ENCODE measurements at places on chromosomes 13 and 19.

- no peak for DNase-seq
Observed at GRCh38 chr19:776549-776948, 20.7 kb upstream of the PTBP1 start.

DNA sequence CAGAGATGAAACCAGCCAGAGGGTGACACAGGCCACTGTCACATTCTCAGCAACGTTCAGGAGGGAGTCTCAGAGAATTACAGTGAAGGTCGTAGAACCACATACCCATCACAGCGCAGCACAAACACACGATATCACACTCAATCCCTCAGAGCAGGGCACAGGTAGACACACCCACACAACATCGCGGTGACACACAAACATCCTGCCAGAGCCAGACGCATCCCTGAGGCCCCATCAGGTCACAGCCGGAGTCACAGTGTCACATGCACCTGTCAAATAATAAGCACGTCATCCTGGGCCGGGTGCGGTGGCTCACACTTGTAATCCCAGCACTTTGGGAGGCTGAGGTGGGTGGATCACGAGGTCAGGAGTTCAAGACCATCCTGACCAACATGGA is 17.5 kb downstream of the ELAVL3 start:
- no peak for DNase-seq

DNA sequence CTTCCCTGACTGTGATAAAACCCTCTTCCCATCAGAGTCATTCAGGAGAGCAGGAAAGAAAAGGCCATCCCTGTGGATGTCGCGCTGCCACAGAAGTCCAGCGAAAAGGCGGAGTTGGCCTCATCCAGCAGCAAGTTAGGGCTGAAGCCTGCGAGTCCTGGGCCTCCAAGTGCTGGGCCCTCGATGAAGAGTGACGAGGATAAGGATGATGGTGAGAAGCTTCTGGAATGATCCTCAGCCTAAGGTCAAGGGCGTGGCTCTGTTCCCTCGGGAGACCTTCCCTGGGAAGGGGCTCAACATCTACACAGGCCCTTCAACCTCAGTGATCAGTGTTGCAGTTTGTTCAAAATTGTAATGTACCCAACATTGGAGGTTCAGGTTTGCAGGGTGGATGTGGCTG is 22.3 kb downstream of the TEX29 start:
- no peak for DNase-seq

DNA sequence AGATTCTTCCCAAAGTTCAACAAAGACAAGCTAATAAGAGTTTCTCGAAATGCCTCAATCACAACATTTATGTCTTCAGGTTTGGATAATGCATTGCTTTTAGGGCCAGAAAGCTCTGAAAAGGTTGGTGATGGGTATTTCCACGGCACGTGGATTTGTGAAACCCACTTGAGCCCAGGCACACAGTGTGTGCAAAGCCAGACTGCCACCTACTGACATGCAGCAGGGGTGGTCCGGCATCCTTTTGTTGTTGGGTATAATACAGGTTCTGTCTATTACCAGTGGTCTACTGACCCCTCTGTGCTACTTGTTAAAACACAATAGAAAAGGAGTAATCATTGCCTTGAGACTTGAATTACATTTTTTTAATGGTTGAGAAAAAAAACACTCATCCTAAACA is 225.6 kb downstream of the RAP2A start:
- no peak for DNase-seq

GRCh38 chr19:3669082-3669946 is 31.0 kb downstream of the PIP5K1C start:
- DNase-seq, result no peak

DNA sequence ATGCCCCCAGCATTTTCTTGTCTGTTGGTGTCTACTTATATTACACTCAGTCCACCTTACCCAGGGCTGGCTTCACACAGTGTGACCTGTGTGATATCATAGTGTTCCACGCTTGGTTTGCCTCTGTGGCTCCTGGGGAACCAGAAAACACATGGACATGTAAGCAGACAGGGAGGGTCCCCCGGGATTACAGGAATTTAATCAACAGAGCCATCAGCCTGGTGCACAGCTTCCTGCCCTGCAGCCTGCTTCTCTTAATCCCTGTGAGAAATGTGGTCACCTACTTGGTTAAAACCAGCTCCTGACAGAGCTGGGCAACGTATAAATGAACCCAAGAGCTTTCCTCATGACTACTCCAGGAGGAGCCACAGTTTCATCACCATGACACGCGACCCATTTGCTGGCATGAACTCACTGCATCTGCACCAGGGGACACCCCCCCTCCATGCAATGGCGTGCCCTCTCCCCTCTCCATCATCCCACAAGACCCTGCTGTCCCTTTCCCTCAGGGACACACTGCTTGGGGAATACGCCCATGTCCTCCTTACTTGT is 152.1 kb downstream of the UQCRFS1 start:
- DNase-seq, result no peak

GRCh38 chr19:45848922-45849321 is 14.0 kb downstream of the SYMPK start:
- no peak for DNase-seq

- DNase-seq, result no peak
Observed at GRCh38 chr19:46629546-46630025, 4.7 kb upstream of the PTGIR start.

- DNase-seq, result no peak
Observed at GRCh38 chr13:106690779-106691178, 122.8 kb upstream of the ARGLU1 start.

DNA sequence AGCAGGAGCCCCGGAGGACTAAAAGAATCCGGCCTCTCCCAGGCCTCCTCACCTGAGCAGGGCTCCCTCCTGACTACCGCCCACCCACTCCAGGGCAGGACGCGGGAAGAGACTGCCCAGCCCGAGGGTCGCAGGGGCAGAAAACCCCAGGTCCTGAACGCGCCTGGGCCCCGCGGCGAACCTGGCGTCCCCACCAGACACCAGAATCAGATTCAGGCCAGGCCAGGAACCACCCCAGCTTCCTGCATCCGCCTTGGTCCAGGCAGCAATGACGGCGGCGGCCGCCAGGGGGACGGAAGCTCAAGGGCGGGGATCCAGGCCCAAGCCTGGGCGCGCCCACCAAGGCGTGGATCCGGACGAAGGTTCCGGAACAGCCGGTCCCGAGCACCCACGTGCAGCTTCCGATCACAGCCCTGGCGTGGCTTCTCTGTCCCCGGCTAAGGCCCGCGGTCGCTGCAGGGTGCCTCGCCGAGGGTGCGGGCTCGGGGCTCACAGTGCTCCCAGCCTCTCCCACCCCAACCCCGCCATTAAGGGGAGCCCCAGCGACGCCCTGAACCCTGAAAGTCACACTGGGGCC is 3.6 kb downstream of the LGALS7 start:
- DNase-seq, result no peak

- DNase-seq, result no peak
Observed at GRCh38 chr19:3606174-3606689, 443 bp downstream of the TBXA2R start.

GRCh38 chr13:74794147-74794546 is 659.9 kb upstream of the KLF12 start:
- DNase-seq, result no peak

- no peak for DNase-seq
Observed at GRCh38 chr19:38417544-38418506, 8.2 kb downstream of the RASGRP4 start.

GRCh38 chr19:831407-832369 is 4.1 kb downstream of the AZU1 start:
- no peak for DNase-seq

GRCh38 chr13:29498426-29499040 is 97.0 kb downstream of the SLC7A1 start:
- DNase-seq, result no peak

DNA sequence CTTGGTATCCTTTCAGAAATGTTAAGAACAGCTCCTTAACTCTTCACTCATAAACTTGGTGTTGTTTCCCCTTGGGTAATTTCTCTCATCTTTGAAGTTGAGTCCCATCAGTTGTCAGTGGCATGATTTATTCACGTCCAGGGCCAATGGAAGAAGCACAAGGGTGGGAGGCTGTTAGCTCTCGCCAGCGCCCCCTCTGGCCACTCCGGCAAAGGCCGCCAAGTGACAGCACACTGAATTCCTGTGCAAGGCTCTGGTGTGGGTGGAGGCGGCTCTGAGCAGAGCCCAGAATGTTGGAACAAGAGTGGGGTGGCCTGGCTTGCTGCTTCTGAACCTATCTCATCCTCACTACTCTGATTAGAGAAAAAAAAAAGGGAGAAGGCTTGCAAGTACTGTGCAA is 13.1 kb upstream of the MEDAG start:
- DNase-seq, result no peak

DNA sequence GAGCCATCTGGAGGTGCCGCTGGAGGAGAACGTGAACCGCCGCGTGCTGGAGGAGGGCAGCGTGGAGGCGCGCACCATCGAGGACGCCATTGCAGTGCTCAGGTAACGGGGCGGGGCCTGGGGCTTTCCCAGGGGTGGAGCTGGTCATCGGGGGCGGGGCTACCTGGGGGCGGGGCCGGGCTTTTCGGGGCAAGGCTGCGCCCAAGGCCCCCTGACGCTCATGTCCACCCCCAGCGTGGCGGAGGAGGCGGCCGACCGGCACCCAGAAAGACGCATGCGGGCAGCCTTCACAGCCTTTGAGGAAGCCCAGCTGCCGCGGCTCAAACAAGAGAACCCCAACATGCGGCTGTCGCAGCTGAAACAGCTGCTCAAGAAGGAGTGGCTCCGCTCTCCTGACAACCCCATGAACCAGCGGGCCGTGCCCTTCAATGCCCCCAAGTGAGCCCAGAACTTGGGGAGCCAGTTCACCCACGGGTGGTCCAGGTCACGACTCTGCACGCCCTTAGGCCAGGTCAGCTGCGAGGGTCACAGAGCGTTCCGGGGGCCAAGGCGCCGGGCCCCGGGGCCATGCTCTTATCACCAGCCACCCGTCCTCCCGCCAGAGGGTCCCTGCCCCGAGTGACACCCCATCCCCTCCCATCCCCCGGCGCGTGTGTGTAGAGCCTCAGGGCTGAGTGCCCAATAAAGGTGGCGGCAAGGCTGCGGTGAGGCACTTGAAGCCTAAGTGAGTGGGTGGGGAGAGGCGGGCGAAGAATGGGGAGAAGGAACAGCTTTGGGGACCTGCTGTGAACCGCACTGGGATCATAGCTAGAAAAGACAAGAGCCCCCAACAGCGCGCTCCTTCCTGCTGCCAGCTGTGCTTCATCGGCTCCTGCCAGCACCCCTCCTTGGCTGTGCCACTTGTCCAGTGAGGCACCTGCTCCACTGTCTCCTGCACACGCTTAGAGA is 10.7 kb downstream of the CCDC124 start:
- DNase-seq, result no peak

- DNase-seq, result no peak
Observed at GRCh38 chr13:89554801-89555200, 1792.7 kb upstream of the MIR17HG start.

GRCh38 chr13:101115762-101116171 is 300.5 kb downstream of the NALCN start:
- DNase-seq, result no peak

DNA sequence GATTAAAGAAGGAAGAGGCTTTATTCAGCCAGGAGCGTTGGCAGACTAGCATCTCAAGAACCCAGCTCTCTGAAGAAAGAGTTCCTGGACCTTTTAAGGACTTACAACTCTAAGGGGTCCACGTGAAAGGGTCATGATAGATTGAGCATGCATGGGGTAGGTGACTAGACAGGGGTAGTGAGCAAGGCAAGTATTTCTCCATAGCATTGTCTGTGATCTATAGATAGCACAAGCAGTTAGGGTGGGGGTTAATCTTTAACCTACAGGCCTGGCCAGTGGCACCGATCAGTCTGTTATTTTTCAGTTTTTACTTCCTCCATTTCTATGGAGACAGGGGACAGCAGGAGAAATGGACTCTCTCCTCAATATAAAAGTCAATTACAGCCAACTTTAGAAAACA is 983.7 kb downstream of the SLITRK1 start:
- no peak for DNase-seq

- no peak for DNase-seq
Observed at GRCh38 chr13:31853643-31854326, 114.5 kb downstream of the RXFP2 start.

DNA sequence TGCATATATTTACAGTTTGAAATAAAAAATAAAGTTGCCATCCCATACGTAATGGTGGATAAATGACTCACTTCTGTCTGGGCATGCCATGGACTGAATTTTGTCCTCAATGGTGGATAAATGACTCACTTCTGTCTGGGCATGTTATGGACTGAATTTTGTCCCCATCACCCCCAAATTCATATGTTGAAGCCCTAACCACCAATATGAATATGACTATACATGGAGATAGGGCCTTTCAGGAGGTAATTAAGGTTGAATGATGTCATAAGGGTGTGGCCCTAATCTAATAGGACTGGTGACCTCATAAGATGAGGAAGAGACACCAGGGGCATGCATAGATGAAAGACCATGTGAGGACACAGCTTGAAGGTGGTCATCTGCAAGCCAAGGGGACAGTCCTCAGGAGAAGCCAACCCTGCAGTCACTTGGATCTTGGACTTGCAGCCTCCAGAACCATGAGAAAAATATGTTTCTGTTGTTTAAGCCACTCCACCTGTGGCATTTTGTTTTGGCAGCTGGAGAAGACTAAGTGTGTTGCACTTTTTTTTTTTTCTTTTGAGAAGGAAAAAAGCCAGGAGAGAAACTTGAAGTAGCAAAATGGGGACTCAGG is 41.8 kb downstream of the RFC3 start:
- no peak for DNase-seq

Measured in GM04503 (cell line).